ENCODE measurements at places on chromosomes 7 and 10.

- no peak for DNase-seq
Observed at GRCh38 chr7:115070311-115070710, 148.4 kb downstream of the MDFIC start.

- DNase-seq, result no peak
Observed at GRCh38 chr10:51654918-51655317, 44.5 kb downstream of the CSTF2T start.

- DNase-seq, result no peak
Observed at GRCh38 chr10:60955957-60956425, 12.0 kb upstream of the RHOBTB1 start.

DNA sequence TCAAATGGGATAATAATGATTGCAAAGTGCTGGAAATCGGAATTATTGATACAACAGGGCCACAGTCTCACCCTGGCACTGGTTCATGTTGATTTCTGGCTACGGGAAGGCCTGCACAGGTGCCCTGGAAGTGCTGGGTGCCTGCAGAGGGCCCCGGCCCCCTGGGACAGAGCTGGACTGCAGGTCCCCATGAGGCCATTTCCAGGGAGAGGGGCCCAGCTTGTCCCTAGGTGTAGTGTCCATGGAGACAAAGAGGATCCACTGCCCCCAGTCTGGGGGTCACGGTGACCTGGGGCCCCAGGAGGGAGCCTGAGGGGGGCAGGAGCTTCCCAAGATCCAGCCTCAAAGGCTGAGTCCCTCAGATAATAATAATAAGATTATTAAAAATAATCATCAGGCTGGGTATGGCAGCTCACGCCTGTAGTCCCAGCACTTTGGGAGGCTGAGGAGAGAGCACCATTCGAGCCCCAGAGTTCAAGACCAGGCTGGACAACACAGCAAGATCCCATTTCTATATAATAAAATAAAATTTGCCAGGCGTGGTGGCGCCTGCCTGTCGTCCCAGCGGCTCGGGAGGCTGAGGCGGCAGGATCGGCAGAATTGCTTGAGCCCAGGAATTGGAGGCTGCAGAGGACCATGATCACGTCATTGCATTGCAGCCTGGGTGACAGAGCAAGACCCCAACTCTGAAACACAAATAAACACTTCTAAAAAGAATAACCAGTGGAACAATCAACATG, 98.1 kb downstream of the MICALL2 start:
- no peak for DNase-seq

DNA sequence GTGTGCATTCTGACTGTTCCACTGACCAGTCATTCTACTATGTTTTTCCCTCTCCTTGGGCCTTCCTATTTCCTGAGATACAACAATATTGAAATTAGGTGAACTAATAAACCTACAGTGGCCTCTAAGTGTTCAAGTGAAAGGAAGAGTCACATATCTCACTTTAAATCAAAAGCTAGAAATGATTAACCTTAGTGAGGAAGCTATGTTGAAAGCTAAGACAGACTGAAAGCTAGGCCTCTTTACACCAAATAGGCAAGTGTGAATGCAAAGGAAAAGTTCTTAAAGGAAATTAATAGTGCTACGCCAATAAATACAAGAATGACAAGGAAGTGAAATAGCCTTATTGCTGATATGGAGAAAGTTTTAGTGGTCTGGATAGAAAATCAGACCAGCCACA, 5.7 kb upstream of the DYNC1I1 start:
- no peak for DNase-seq
